ENCODE measurements at places on chromosomes 2 and 18.

- DNase-seq: no peak
Measured at GRCh38 chr2:238850091-238850490, 2.2 kb downstream of the TWIST2 start.

DNA sequence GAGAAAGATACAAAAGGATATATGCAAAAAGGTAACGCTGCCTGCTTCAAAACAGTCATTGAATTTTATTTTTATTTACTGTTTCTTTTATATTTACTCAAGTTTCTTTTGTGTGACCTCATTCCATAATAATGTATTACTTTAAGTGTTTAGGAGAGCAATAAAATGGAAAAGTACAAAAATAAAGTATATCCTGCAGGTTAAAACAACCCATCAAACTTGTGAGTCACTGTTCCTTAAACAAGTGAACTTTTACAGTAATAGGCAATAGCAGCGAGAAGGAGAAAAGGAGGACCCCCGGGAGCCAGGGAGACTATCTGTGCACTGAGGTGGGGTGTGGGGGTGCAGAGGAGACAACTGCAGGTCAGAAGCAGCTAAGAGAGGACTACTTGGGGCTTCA is 124.5 kb downstream of the EN1 start:
- DNase-seq: no peak

DNA sequence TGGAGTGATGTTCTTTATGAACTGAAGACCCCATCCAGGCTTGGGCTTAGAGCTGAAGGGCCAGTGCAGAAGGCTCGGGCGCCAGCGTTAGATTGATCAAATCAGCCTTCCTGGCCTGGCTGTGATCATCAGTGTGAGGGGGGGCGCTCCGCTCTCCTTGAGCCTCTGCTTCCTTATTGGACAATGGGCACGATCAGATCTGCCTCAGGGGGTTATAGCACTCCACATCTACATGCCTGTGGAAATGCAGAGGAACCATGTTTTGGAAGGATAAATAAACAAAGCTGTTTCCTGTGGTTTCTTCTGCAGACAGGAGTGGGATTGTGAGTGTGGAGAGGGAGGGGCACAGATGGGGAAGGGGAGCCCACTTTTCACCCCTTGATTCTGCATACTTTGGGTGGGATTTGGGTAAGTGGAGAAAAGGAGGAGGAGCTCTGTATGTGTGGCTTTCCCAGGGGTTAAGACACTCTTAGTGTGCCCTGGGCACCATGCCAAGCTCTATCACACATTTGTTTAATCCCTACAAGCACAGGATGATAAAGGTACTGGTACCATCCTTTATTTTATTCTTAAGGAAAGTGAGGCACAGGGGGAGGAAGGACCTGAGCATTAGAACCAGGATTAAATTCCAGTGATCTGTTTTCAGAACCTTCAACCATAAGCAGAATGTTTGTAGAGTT is 150.5 kb downstream of the EN1 start:
- DNase-seq: no peak

DNA sequence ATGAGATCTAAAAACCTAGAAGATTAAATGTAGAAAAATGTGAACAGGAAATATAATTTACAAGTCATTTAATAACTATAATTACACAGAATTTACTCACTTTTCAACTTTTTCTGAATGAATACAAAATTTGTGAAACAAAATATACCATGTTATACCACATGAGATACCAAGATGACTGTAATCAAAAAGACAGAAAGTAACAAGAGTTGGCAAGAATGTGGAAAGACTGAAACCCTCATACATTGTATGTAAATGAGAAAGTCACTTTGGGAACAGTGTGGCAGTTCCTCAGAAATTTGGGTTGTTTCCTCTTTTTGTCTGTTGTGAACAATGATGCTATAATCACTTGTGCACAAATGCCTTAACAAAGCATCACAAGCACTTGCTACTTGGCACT is 145.4 kb upstream of the ZNF804A start:
- no peak for DNase-seq

DNA sequence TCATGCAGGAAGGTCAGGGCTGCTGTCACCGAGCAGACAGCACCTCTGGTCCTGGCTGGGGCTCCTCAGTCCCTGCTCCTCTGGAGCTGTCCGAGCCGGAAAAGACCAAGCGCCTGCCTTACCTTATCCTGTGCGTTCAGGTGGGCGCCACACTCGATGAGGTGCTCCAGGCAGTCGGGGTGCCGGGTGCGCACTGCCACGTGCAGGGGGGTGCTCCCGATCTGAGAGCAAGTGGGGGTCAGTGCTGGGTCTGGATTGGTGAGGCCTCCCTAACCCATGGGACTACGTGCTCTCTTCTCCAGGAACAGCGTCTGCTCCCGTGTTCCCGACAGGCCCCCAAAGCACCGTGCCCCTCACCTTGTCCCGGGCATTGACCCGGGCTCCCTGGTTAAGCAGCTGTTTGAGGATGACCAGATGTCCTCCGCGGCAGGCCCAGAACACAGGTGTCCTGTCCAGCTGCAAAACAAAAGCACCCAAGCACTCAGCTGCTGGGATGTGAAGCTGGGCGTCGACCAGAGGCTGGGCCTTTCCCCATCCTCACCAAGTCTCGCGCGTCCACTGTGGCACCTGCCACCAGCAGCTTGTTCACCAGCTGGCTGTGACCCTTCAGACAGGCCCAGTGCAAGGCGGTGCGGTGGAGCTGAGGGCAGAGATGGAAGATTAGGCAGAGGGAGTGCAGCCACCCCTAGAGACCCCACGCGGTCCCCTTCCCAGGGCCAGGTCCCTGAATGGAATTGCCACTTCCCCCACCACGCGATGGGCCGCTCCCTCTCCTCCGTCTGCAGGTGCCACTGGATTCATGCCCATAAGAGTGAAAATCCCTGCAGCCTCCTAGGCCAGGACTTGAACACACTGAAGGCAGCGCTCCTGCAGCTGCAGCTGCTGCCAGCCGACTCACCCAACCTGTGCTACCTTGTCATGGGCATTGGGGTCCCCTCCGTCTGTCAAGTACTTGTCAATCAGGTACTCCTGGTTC is 3.7 kb downstream of the ANKRD23 start:
- DNase-seq: no peak

Measured in type B pancreatic cell (in vitro differentiated cells).